Endodermal cell (in vitro differentiated cells): ENCODE measurements at places on chromosomes 13 and 19.
A peak's percentile ranks its signal among the peaks of the same experiment; 100 is the strongest.

GRCh38 chr13:67554286-67554685 is 324.1 kb upstream of the PCDH9 start:
- DNase-seq = no peak

- no peak for DNase-seq
Observed at GRCh38 chr13:93361703-93362102, 135.1 kb downstream of the GPC6 start.

GRCh38 chr13:33860526-33860925 is 42.6 kb downstream of the RFC3 start:
- no peak for DNase-seq

DNA sequence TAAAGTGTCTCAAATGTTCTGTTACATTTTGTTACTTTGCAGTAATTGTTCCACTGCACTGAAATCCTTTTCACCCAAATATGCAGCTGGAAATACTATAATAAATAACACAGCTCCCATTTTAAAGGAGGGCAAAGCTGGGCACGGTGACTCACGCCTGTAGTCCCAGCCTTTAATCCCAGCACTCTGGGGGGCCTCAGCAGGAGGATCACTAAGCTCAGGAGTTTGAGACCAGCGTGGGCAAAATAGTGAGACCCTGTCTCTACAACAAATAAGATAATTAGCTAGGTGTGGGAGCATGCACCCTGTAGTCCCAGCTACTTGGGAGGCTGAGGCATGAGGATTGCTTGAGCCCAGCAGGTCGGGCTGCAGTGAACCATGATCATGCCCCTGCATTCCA is 7.5 kb upstream of the UBAC2 start:
- no peak for DNase-seq

DNA sequence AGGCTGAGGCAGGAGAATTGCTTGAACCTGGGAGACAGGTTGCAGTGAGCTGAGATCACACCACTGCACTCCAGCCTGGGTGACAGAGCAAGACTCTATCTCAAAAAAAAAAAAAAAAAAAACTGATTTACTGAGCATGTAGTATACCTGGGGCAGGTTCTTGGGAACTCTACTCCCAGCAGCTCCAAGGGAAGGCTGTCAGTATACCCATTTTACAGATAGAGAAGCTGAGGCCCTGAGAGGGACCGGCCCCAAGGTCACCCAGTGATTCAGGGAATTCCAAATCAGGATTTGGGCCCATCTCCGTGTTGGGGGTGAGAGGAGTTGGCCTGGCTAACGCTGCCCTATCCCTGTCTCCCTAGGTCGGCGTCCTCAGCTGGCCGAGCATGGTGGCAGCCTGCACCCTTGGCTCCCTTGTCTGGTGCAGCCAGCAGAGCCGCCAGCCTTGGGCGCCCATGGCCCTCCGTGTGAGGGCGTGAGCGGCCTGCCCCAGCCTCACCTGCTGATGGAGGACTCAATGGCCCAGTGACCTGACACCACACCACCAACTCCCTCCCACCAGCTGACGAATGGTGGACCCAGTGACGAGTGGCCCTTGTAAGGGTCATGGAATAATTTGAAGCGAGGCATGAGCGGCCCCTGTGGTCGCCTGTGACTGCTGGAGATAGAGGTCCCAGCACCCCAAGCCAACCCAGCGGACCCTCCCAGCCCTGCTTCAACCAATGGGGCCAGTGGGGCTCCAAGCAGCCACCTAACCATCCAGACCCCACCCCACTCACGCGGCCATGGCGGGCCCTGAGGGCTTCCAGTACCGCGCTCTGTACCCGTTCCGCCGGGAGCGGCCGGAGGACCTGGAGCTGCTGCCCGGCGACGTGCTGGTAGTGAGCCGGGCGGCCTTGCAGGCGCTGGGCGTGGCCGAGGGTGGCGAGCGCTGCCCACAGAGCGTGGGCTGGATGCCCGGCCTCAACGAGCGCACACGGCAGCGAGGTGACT is 2.4 kb downstream of the PIK3R2 start:
- DNase-seq = no peak

- no peak for DNase-seq
Observed at GRCh38 chr13:49410006-49410405, 33.9 kb downstream of the CAB39L start.

DNA sequence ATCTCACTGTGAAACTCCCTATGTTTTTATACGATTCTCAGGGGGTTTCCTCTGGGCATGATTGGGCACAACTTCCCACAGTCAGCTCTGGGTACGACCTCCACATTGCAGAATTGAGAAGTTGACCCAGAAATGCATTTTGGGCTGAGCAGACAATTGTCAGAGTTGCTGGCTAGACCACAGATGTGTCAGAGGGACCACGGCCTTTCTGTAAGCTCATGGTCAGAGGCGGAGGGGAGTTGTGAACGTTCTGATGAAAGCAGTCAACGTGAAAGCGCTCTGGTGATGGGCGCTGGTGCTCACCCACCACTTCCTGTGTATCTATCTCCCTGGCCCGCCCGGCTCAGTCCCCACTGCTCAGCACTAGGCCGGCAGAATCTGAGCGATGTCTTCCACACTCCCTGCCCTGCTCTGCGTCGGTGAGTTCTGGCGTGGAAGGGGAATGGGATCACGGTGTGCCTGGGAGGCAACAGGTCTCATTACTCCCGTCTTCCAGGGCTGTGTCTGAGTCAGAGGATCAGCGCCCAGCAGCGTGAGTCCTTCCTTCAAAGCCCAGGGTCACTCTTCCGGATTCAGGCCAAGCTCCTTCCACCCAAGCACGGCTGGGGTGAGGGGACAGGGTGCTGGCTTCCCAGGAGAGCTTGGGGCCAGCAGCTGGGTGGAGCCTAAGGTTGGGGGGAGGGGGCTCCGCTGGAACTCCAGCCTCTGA is at the start of gene NCR1:
Gene NCR1 (plus strand): TSS at position 346 of the 709 bp plus-strand sequence. CDS start 40 bp downstream, at position 386.
- no peak for DNase-seq

GRCh38 chr13:35219021-35219420 is 257.5 kb downstream of the MAB21L1 start:
- no peak for DNase-seq

DNA sequence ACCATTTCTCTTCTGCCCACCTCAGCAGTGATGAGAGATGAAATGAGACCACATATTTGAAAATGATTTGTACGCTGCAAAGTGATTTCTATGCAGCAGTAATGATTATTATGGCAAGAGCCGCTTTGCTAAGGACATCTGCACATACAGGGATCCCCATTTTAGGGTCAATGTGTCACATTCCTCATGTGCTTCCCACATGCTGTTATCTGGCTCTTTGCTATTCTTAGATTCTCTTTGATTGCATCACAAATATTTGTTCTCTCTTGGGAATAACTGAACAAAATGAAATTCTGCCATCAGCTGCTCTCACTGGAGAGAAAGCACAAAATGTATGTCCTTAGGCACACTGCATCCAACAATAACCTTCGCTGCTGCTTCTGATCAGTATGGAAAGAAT is 209.5 kb upstream of the IPO5 start:
- no peak for DNase-seq

DNA sequence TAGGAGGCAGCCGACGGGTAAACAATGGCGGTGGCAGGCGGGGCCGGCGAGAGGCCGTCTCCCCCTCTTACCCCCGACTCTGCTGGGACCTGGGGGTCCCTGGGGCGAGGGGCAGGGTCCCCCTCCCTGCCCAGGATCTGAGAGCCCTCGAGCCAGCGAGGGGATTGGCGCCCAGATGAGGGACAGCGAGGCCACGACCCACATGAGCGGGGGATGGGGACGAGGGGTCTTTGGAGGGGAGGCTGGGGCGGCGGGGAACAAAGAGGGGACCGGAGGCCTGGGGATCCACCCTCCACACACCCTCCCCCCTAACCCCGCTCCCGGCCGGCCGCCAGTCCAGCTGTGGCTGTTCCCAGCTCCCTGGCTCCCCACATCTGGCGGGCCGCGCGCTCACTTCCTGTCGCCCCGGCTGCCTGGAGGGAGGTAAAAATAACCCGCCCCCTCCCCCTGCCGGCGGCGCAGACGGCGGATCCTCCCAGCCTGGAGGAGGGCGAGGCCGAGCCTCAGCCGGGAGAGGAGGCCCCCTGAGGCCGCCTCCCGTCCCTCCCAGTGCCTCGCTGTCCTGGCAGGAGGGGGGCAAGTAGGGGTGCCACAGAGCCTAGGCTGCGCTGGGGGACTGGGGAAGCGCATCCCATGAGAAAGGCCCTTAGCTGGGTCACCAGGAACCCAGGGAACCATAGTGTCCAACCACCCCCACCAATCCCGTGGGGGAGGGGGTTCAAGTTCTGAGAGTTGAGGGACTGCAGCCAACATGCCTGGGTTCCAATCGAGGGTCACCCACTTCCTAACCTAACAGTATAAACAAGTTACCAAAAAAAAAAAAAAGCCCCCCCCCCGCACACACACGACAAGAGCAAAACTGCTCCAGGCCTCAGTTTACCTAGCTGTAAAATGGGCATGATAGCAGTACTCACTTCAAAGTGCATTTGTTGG is 29.3 kb upstream of the NANOS3 start:
- DNase-seq = peak; percentile 96

- DNase-seq = no peak
Observed at GRCh38 chr13:64314331-64314730, 2898.7 kb upstream of the PCDH20 start.

DNA sequence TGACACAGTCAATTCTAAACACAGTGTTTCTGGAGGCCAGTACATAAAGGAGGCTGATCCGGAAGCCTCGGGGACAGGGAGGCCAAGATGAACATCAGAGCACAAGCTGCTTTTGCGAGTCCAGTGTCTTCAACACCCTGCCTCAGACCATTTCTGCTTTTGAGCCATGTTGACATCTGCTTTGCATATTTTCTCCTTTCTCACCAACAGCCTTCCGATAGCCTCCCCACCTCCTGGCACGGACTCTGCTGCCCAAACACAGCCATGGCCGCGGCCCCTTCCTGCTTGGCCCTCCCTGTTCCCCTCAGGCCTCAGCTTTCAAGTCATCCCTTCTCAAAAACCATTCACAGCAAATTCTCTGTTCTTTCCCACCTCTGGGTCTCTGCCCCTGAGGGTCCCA is 3.6 kb downstream of the LRRC25 start:
- DNase-seq = no peak

- DNase-seq = no peak
Observed at GRCh38 chr13:21537105-21537504, 66.9 kb downstream of the MICU2 start.

GRCh38 chr13:49146950-49147355 is 73.2 kb upstream of the MLNR start:
- DNase-seq = no peak

DNA sequence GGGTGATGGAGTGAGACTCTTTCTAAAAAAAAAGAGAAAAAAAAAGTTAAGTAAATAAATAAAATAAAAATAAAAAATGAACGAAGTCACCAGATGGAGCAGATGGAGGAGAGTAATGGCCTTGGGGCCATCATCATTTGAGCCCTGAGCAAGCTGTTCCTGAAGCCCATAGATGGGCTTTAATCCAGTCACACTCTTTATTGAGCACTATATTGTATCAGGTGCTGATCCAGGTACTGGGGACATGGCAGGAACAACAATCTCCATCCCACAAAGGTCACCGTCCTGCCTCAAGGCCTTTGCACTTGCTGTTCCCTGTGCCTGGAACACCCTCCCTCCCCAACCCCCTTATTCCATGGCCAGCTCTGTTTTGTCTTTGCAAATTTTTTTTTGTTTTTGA is 3.9 kb upstream of the ADAMTS10 start:
- DNase-seq = no peak

DNA sequence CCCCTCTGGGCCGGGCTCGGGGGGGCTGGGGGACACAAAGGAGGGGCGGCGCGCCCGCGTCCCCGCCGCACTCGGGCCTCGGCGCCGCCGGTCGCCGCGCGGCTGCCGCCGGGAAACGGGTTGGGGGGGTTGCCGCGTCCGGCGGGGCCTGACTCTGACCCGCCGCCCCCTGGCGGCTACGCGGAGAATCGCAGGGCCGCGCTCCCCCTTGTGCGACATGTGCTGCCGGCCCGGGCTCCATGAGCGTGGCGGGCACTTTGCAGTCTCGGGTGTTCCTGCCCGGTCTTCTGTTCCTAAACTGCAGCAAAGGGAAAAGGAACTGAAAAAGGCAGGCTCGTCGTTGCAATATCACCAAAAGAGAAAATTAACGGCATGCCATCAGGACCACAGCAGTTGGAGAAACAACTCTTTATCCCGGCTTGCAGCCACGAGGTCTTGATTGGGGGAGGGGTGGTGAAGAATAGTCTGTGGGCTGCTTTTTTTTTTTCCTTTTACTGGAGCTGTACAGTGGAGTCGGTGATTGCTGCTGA is 1.5 kb downstream of the MIR17HG start:
- peak; percentile 94 for DNase-seq

GRCh38 chr19:36140304-36141038 is 605 bp downstream of the CAPNS1 start:
- peak; percentile 87 for DNase-seq

DNA sequence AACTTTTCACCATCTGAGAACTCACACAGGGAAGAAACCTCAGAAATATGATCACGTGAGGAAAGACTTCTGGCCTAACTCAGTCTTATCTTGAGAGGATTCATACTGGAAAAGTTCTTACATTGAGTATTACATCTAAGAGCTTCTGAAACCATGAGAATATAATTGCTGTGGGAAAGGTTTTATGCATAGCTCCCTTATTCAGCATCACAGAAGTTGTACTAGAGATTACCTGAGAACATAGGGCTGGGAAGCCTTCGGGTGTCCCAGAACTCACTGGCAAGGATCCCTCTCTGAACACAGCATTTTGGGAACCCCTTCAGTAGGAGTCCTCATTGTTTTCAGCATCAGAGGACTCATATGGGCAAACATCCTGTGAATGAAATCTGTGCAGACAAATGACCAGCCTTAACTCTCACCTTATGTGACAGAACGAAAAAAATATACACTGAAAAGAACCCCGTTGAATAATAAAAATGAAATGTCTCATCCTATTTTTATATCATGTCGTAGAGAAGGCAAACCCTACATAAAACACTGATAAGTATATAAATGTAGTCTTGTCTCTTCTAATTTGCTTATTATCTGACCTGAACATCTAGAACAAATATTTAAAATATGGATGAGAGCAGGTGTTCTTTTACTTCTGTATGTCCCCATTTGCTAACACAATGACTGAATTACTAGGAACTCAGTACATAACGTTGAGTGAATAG is 14.2 kb downstream of the ZNF274 start:
- no peak for DNase-seq

GRCh38 chr19:51490676-51491075 is 10.9 kb downstream of the SIGLEC12 start:
- peak; percentile 61 for DNase-seq

DNA sequence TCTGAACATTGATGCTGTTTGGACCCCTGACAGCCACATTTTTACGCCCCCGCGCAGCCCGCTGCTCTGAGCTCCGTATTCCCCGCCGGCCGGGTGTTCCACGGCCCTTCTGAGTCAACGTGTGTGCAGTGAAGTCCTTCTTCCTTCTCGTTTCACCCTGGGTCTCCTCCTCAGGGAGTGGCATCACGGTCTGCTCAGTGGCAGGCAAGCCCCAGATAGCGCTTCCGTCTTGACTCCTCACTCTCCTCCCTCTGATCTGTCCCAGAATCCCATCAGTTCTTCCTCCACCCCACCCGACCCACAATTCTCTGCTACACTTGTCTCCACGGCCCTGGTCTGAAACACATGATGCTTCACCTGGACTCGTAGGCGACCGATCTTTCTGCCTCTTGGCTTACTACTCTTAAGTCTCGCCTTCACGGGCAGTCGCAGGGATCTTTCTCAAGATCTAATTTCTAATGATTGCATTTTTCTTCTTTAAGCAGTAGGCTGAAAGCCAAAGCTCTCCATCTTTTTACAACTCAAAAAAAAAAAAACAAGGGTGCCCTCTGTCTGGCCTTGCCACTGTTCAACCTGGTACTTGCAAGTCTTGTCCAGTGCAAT is 33.9 kb downstream of the CCNE1 start:
- DNase-seq = peak; percentile 75
